Ammon's horn (tissue), 1 donor: ENCODE measurements at places on chromosomes 1 and 21.
A peak's percentile ranks its signal among the peaks of the same experiment; 100 is the strongest.

GRCh38 chr21:46639489-46640386 lies 4.3 kb downstream of the PRMT2 start:
- DNase-seq: peak; percentile 45

DNA sequence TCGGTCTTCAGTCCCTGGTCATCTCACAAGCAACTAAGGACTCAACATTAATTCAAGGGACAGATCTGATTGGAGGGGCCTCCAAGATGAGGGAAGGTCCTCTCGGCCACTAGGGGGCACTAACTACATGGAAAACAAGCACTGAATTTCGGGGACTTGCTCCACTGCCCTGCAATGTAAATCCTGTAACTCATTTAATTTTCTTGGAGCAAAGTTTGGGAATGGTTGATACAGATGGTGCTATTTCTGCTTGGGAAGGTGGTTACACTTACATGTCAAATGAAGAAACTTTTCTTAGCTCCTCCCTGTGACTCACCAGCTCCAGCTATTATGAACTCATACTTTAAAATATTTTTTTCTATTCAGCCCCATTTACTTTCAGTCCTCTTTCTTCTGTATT lies 97.4 kb upstream of the KCNJ15 start:
- peak; percentile 56 for DNase-seq

- DNase-seq: no peak
These were observed 3.8 kb upstream of the NBPF1 start for GRCh38 chr1:16617114-16617631.

DNA sequence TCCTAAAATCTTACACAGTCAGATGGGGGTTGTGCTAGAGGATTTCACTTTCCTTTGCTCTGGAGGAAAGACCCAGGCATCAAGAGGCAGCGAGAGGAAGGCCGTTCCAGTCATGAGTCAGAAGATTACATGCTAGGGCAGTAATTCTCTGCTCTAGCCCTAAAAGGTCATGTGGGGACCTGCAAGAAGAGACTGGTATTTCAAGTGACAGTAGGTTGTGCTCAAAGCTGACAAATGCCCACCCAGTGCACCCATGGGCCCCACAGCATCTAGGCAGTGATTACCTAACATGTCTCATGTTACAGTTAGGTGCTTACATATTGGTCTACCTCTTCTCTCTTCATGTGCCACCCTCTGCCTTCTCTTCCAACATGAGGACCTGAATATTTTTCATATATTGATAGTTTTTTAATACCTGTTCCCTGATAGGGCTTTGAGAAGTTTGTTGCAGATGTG lies 99.7 kb upstream of the BEND5 start:
- DNase-seq: no peak

DNA sequence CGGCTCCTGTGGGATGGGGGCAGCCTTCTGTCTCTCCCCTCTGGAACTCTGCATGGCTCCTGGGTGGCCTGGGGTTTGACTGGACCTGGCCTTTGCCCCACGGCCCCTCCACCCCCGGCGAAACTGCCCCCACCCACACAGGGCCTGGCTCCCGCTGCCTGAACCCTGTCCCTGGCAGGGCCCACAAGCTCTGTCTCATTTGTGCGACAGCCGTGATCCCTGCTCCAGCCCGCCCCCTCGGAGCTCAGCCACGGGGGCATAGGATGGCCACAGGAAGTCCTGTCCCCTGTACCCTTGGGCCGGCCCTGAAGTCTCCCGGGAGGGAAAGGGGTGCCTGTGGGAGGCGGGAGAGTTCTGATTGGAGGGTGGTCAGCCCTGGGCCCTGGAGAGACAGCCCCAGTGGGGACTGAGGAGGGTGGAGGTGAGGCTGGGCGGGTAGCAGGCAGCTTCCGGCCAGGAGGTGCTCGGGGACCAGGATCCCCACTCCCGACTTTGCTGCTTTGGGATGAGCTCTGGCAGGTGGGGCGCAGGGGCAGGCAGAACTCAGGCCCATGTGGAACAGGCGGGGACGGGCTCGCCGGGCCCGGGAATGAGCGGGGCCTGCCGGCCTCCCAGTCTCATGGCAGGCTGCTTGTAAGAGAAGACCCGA lies 45.1 kb downstream of the SLX9 start:
- no peak for DNase-seq

- no peak for DNase-seq
These were observed 28.2 kb upstream of the KLHDC7A start for GRCh38 chr1:18452550-18452949.

GRCh38 chr1:3319874-3320245 lies 134.6 kb upstream of the ARHGEF16 start:
- DNase-seq: peak; percentile 37

DNA sequence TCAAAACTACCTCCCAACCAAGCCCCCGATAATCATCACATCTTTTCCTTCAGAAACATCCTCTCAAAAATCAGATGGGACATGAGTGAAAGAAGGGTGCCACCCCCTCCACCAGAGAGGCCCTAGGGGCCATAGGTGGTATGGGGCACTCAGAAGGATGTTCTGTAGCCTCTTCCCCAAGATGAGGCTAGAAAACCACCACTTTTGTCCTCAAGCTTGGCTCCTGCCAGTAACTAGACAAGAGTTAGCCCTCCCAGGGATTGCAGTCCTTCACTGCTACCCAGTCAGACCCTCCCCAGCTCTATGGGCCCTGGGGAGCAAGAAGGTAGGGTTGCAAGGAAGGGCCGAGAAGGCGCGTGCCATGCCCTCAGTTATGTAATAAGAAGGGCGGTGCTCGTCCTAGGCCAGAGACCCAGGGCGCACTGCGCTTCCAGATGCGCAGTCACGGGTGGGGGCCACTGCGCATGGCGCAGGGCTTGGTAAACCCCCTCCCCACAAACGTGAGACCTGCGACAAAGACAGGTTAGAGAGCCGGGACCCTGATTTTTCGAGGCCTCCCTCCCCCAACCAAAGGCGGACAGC lies 69.7 kb downstream of the CD46 start:
- no peak for DNase-seq

DNA sequence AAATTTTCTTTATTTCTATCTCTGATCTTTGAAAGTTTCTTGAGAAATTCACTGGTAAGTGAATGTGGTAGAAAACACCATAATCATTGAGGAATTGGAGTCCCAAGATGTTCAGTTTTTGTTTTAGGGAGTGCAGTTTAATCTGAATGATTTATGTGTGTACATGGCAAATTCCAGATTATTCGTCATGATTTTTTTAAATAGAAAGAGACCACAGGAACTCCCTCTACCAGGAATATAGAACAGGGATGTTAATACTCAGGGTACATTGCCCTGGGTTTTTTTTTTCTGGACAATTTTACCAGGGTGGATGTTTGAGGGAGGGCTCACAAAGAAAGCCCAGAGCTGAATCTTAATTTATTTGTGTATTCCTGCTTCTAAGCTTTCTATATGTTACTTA lies 109.0 kb downstream of the VPS13D start:
- DNase-seq: no peak

DNA sequence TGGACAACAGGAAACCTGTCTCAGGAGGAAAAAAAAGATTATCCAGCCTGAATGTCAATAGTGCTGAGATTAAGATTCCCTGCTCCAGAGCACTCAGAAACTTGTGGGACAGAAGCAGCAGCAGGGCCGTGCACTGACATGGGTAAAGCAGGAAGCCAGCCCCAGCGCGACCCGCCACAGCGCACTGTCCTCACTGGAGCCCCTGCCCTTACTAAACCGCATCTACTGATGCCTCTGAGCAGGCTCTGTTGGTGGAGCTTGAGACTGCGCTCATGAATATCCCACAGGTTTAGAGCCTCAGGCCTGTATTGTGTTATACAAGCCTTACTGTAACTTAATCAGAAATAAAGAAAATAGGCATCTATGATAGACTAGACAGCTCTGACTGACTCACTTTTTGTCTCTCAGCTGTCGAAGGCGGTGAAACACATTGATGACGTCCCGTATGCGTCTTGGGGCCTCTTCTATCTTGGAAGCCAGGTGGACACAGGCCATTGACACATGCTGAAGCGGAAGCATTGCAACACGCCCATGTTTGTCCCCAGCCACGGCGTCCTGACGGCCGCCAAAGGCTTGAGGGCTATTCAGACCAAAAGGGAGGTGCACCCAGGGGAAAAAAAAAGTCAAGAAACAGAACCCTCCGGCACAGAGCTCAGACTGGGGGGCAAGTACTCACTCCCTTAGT lies 1.2 kb downstream of the CCNL2 start:
- DNase-seq: no peak

GRCh38 chr1:99858286-99858685 lies 8.1 kb downstream of the AGL start:
- DNase-seq: no peak

DNA sequence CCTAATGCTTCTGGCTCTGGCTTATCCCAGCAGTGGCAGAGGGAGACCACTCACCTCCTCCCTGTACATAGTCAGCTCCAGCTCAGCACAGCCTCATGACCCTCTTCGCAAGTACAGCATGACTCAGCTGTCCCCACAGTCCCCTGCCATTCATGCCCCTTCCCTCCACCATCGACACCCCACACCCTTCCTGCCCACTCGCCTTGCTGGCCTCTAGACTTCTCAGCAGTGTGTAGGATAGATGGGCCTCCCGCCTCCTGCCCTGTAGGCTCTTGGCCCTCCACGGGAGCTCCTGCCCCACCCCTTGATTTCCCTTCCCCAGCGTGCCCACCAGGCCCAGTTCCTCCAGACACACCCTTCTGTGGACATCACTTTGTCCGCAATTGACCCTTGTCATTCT lies 9.8 kb downstream of the NPR1 start:
- DNase-seq: no peak

- no peak for DNase-seq
These were observed 149.0 kb downstream of the TGFBR3 start for GRCh38 chr1:91736715-91737615.
